ENCODE measurements at places on chromosomes 1 and 21. TPM values are rescaled to one million over a fixed set of nuclear protein-coding genes. Genes with fewer than 3 reads are reported as not detected.

DNA sequence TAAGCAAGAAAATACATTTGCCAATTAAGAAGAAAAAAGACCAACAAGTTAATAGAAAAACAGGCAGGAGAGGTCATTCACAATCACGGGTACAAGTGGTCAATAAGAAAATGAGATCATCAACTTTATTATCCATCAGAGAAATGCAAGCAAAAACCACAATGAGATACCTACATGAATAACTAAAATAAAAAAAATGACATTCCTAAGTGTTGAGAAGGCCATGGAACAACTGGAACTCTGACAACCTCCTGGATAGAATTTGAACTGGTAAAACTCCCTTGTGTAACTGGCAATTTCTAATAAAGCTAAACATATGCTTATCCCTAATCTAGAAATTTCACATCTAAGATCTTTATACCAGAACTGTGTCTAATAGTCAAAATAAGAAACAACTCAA lies 135.4 kb upstream of the BACE2 start:
- DNase-seq, result no peak

- peak; percentile 4 for DNase-seq
Measured at GRCh38 chr1:88608139-88608943, 75.7 kb upstream of the PKN2 start.

DNA sequence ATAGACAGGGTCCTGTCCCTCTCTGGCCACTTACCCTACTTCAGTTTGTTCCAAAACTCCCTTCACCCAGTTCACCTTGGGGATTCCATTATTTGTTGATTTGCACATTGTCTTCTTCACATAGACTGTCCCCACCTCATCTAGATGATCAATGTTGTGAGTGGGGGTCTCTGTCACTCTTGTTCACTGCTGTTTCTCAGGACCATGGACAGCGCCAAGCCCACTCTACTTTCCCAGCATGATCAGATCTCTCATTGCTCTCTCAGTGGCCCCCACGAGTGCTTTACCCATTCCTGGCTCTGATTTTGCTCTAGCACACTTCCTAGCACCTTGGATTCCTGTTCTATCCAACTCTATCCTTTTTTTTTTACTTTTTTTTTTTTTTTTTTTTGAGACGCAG lies 45.4 kb upstream of the IGSF21 start:
- DNase-seq, result no peak

GRCh38 chr1:224264321-224264720 lies 65.7 kb downstream of the NVL start:
- DNase-seq, result no peak

GRCh38 chr1:230340526-230341161 lies 85.5 kb downstream of the PGBD5 start:
- no peak for DNase-seq

DNA sequence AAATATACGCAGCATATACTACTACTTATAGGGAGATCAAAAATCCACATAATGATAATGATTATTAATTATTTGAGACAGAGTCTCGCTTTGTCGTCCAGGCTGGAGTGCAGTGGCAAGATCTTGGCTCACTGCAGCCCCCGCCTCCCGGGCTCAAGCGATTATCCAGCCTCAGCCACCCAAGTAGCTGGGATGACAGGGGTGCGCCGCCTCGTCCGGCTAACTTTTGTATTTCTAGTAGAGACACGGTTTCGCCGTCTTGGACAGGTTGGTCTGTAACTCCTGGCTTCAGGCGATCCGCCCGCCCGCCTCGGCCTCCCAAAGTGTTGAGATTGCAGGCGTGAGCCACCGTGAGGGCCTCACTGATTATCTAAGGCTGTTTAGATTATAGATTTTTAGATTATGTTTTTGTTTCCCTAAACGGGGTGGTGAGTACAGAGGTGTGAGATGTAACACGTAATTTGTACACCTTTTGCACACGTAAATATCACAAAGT lies 548 bp upstream of the SLC25A33 start:
- no peak for DNase-seq

DNA sequence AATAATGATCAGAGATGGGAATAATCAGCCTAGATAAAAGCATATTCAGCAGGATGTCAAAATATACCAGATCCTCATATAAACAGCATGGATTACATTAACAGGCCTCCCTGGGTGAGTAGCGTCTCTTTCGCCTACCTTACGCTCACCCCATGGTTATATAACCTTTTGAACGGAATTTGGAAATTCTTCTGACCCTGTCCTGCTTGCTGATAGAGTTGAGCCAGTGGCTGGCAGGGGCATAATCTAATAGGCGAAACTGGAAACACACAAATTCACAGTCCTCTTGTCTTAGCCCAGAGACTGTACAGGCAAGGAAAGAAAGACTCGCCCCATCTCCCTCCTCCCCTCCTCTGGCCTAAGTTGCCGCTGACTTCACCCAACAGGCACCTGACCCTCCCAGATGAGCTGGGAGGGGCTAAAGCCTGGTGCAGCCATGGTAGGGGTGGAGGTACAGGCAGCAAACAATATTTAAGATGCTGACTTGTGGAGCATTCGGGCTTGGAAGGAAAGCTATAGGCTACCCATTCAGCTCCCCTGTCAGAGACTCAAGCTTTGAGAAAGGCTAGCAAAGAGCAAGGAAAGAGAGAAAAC lies at the start of gene ANGPTL7:
Gene ANGPTL7, plus strand, starts transcription at position 498 of the 594 bp plus-strand sequence. CDS start 225 bp downstream, outside the sequence.
- DNase-seq, result no peak

DNA sequence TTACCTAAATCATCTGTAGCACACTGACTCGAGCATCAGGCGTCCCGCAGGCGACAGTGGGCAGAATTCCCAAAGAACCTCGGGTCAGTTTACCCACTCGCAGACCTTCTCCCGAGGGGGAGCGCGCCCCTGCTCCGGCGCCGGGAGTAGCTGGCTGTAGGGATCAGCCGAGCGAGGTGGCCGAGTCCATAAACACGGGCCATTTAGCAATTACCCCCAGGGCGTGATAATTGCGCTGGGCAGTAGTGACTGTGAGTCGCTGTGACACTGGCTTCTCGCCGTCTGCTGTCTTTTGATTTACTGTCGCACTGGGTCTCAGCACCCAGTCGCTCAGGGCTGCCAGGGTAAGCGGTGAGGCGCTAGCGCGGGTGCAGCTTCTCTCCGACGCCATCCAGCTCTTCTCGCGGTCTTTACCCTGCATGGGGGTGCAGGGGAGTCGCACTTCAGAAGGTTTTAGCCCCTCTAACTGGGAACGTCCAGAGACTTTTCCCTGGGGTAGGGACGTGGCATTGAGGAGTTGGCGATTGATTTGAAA lies 16.2 kb downstream of the HLX start:
- DNase-seq, result no peak

DNA sequence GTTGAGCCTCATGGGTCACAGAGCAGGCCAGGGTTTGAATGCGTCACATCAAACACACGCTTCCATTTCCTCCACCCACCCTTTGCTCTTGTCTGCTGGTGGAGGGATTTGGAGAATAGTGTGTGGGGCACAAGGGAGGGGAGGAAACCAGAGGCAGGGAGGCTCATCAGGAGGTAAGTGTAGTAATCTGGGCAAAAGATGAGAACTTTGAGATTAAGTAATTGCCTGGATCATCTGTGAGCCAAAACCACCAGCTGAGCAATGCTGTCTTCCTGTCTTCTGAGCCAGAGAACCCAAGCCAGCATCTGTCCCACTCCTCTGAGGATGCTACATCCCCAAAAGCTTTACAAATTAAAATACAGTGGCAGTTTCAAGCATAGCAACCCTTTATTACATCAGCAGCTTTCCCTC lies 45.2 kb downstream of the C8B start:
- DNase-seq, result no peak

- no peak for DNase-seq
Measured at GRCh38 chr1:181793831-181794230, 267.7 kb downstream of the ZNF648 start.

- no peak for DNase-seq
Measured at GRCh38 chr1:18927654-18928272, 25.4 kb upstream of the ALDH4A1 start.

DNA sequence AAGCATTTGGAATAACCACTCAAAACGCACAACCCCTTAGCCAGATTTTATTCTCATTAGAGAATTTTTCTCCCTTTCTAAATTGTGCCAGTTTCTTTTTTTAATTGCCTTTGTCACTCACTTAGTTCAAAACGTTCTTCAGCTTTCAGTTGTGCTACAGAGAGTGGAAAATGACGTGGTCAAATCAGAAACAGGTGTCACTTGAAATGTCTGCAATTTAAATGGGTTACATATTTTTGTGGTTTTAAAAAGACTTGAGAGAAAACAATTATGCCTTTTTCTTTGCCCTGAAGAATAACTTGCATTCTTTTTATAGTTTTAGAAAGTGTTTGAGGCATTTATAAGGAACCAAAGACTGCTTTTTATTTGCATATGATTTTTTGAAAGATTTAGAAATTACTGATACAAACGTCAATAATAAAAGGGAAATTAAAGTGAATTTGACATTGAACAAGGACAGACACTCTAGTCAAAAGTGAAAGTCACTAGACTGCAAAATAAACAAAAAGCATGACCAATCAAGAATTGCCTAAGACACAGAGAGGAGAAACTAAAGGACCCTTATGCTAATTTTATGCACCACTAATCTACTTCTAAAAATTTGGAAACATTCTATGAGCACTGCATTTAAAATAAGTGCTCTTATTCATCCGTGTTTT lies 191.0 kb downstream of the TPR start:
- no peak for DNase-seq

DNA sequence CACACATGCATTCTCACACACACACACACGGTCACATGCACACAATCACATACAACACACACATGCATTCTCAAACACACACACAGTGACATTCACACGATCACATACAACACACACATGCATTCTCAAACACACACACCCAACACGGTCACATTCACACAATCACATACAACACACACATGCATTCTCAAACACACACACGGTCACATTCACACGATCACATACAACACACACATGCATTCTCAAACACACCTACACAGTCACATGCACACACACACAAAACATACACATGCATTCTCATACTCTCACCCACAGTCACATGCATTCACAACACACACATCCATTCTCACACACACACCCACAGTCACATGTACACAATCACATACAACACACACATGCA lies 135.0 kb downstream of the CASZ1 start:
- DNase-seq, result no peak

Gene TNN
- 4.0 TPM for polyA plus RNA-seq

Gene PSRC1
- 12.1 TPM for polyA plus RNA-seq

DNA sequence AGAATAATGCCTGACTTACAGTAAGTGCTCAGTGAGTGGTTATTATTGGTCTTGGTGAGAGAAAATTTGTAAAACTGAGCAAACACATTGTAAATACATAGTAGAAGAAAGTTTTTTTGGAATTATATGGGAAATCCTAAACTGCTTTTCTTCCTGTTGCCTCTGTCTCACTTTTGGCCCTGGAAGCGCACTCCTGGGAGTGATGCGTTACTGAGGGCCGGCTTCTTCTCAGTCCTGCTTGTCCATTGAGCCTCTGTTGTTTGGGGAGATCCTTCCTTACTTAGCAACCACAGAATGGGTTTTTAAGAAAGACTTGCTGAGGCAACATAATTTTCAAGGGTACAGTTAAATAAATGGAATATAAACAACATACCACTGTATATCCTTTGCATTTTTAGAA lies 166.0 kb downstream of the EDEM3 start:
- DNase-seq, result no peak

DNA sequence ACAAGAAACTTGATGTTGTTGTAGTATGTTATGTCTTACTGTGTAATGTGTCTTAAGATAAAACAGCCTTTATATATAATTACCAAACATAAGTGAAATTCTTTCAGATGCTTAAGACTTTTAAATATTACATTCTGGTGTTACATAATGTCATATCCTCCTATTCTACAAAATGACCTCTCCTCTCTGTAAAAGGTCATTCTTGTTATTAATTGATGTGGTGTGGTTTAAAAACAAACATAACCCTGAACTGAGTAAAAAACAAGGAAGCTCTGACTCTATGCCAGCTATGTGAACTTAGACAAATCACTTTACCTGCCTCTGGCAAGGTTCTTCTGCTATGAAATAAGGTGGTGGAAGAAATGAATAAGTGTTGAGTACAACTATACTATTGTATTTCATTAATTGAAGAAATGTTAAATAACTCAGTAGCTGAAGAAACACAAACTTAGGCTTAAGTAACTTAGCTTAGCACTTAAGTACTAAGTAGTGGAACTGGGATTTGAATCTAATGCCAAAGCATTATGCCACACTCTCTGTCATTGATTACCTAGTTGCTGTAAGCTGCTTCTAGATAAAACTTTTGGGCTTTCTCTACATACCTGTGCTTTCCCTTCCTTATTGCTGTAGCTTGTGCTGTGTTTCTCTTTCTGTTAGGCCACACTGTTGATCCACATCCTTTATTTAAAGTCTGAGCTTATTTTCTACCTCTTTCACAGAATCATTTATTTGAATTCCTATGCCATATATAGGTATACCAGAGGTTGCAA lies 859 bp upstream of the ANGPTL1 start:
- no peak for DNase-seq

- DNase-seq, result no peak
Measured at GRCh38 chr1:240405751-240406150, 206.2 kb downstream of the GREM2 start.

DNA sequence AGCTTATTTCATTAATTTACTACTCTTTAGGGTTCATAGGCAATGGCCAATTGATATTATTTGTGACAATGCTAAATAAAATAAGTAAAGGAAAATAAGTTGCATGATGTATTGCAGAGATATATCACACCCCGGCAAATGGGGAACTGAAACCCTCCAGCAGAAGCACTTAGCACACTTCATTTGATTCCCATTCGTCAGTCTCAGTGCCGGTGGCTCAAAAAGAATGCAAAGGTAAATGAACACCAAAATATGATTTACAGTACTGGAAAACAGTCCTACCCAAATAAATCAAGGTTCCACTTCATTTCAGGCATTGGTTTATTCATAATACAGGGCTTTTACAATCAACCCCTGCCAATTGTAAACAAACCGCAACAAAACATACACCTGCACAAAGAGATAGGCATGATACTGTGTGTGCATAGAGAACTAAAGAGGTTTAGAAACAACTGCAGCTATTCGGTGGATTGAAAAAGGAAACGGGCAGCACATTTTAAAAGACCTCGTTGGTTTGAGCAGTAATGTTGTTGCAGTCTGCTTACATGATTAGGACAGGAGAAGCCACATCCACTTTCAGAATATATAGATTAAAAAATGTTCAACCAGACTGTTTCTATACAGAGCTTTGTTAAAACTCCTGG lies 1019.2 kb downstream of the TTLL7 start:
- DNase-seq, result no peak

GRCh38 chr21:41611441-41611840 lies 103.5 kb upstream of the TMPRSS2 start:
- no peak for DNase-seq

Gene RHD
- polyA plus RNA-seq, result not detected

- DNase-seq, result no peak
Measured at GRCh38 chr1:99855914-99856450, 5.8 kb downstream of the AGL start.

All from muscle of arm (tissue), 14 donors.